Glutamatergic neuron (in vitro differentiated cells): ENCODE measurements at places on chromosomes 2 and 18.

GRCh38 chr2:72156872-72157271 lies 9.2 kb upstream of the CYP26B1 start:
- no peak for DNase-seq

DNA sequence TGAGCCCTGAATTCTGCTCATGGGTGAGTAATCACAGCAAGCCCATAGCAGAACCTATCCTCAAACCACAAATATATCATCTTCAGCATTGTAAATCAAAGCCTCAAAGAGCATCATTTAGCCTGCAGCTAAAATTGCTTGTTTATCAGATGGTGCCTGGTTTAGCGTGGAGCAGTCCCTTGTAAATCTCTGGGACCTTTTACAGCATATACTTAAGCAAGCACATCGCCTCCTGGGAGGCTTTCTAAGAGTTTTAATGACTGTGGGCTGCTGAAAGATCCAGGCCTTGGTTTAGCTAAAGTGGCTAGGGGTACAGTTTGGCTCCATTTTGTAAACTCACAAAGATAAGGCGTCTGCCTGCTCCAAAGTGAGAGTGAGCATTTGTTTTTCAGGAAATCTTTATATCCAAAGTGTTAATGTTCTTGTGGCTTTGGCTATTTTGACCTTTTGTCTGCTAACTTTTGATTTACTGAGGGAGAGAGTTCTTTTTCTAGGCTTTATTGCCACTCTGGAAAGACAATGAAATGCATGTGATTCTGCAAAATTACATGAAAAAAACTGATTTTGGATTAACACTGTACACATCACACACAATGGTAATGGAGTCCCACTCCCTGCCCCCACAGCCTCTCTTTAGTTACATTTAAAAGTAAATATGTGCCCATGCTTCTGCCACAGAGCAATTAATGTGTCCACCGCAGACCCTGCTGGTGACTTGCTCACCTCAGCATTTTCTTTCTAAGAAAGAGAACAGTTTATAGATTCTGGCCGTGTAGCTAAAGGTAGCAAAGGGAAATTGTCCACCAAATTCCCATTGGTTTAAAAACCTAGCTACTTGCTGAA lies 194.8 kb downstream of the LNPK start:
- DNase-seq, result no peak

GRCh38 chr18:12571630-12572029 lies 86.3 kb downstream of the SPIRE1 start:
- no peak for DNase-seq

DNA sequence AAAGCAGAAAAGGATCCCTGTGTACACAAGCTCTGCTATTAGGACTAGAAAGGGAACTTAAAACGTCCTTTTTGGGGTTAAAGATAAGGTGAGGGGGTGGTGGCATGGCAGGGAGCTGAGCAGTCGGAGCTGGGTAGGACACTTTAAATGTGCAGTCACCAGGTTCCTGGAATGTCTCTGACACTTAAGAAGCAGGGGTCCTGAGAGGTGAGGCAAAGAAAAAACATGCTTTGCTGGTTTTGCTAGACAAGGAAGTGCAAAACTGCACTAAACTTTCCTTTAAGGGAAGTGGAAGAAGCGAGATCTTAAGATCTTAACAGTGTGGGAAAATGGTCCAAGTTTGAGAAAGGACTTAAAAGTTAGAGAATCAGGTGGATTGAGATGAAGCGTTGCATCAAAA lies 99.5 kb upstream of the MAP3K20 start:
- no peak for DNase-seq

GRCh38 chr18:32919799-32920198 lies 147.0 kb upstream of the KLHL14 start:
- DNase-seq, result peak; percentile 22
